Activated CD8-positive, alpha-beta T cell treated with anti-CD3 and anti-CD28 coated beads, Interleukin-2, amount 10 ng/mL, durations not matched to agents 7 days and 5 days (primary cell): ENCODE measurements at places on chromosomes 1 and 21. TPM values are rescaled to one million over a fixed set of nuclear protein-coding genes. Genes with fewer than 3 reads are reported as not detected.

GRCh38 chr1:114976891-114977290, 52.7 kb upstream of the TSHB start:
- H3K27me3 ChIP-seq, result peaks cover 13% of the 10 kb centered on the region
- no peak overlapping the region for H3K27ac ChIP-seq
- H3K4me3 ChIP-seq, result no peak overlapping the region
- no peak for DNase-seq
- H3K4me1 ChIP-seq, result no peaks in the 10 kb centered on the region

DNA sequence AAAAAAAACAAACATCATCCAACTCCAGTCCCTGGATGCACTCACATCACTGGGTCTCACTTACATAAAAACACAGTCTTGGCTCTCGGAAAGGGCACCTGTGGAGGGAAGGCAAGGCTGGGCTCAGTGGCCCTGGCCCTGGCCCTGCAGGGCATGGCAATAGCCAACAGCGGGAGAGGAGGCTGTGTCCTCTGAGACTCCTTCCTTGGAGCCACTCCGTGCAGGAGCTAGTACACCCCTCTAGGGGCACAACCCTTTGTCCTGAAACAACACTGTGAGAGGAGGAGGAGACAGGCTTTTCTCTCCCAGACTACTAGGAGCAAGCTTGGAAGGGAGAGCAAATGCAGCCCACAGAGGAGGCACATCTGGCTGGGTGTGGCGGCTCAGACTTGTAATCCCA, 28.0 kb downstream of the URB1 start:
- no peak for DNase-seq
- H3K27ac ChIP-seq, result peak overlapping the region; percentile 32
- peaks cover 72% of the 10 kb centered on the region for H3K36me3 ChIP-seq
- no peaks in the 10 kb centered on the region for H3K4me1 ChIP-seq
- no peak overlapping the region for H3K4me3 ChIP-seq

DNA sequence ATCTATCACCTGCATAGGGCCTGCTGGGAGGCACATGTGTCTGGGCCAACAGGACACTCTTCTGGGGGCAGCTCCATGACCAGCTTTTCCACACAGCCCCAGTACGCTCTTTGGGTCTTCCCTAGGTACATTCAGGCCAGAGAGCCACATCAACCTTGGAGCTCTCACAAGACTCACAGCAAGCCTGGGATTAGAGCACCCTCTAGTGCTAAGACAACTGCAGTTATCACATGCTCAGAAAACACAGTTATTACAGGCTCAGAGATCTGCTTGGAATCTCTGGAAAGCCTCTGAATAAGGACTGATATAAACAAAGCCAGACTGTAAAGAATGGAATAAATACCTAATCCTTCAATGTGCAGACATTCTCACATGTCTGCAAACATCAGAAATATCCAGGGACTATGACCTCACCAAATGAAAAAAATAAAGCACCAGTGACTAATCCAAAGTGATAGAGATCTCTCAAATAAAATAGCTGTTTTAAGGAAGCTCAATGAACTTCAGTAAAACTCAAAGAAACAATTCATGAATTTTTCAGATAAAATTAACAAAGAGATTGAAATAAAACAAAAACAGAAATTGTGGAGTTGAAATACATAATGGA, 563.9 kb upstream of the NR5A2 start:
- H3K4me3 ChIP-seq, result no peak overlapping the region
- peak; percentile 46 for DNase-seq
- peaks cover 7% of the 10 kb centered on the region for H3K27me3 ChIP-seq
- H3K27ac ChIP-seq, result no peak overlapping the region

DNA sequence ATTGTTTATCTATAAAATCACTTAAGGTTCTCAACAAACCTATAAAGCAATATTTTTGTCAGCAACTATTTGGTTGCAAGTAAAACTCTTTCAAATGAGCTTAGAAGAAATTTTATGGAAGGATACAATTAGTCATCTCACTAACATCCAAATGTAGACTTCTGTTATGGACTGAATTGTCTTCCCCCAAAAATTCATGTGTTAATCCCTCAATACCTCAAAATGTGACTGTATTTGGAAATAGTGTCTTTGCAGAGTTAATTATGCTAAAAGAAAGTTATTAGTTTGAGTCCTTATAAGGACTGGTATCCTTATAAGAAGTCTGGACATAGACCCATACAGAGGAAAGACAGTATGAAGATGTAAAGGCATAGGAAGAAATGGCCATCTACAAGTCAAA, 357.8 kb upstream of the PRMT6 start:
- H3K36me3 ChIP-seq, result no peaks in the 10 kb centered on the region
- H3K4me3 ChIP-seq, result no peak overlapping the region
- no peak overlapping the region for H3K27ac ChIP-seq
- H3K4me1 ChIP-seq, result no peaks in the 10 kb centered on the region

DNA sequence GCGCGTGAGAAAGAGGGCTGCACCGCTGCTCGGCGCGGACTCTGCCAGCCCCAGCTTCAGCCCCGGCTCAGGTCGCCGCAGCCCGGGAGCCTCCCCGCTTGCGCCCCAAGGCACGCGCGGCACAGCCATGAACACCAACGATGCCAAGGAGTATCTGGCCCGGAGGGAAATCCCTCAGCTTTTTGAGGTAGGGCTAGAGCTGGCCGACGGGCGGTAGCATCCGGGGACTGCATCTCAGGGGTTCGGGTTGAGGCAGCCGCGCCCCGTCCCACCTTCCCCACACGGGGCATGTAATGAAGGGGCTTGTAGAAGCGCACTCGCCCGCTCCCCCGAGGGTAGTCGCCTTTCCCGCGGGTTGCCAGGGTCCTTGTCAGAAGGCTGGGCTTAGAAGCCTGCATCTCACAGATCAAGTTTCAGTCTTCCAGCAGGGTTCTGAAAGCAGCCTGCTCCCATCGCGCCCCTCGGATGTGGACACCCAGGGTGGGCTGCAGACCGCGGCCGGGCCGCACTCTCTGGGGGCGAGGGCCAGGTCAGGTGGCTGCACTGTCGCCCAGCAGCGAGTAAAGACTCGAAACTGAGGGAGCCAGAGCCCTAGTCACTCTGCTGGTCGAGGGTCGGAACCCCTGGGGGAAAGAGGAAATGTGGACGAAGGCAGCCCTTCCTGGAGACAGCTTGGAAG, 507 bp downstream of the AK5 start:
- H3K27ac ChIP-seq, result no peak overlapping the region
- H3K27me3 ChIP-seq, result peaks cover 22% of the 10 kb centered on the region
- H3K36me3 ChIP-seq, result no peaks in the 10 kb centered on the region
- peaks cover 26% of the 10 kb centered on the region for H3K4me1 ChIP-seq
- DNase-seq, result peak; percentile 40
- peak overlapping the region; percentile 62 for H3K4me3 ChIP-seq

DNA sequence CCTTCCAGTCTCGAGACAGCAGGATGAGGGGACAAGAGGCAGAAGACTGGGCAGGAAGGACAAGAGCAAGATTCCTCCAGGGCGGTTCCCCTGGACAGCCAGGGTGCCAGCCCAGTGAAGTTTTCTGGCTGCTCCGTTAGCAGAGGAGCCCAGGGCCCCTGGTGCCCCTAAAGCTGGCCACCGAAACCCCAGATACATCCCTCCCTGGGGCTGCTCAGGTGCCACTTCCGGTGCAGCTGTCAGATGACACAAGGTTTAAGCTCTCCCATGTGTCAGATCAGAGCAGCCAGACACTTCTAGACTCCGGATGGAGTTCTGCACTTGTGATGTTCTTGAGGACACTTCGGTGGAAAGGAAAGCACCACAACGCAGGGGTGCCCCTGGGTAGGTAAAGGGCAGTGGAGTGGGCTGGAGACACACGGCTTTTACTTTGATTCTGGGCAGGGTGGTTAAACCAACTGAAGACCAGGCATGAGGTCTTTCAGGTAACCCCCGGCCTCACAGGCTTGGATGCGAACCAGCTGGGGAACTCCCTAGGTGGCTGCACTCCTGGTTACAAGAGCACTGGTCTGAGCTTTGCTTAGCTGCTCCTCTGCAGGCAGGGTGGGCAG, 85.7 kb downstream of the ITPKB start:
- peak overlapping the region; percentile 80 for H3K4me3 ChIP-seq
- no peaks in the 10 kb centered on the region for H3K27me3 ChIP-seq
- peaks cover 22% of the 10 kb centered on the region for H3K36me3 ChIP-seq
- peaks cover 8% of the 10 kb centered on the region for H3K4me1 ChIP-seq

GRCh38 chr1:6634371-6635052, 9.8 kb downstream of the THAP3 start:
- H3K4me1 ChIP-seq, result peaks cover under 1% of the 10 kb centered on the region
- DNase-seq, result peak; percentile 42
- no peak overlapping the region for H3K27ac ChIP-seq
- H3K27me3 ChIP-seq, result no peaks in the 10 kb centered on the region

GJA4 gene
- not detected for total RNA-seq

NPPA gene
- not detected for total RNA-seq

GSTM5 gene
- total RNA-seq, result 0.05 TPM

UMODL1 gene
- not detected for total RNA-seq

UBQLN4 gene
- 32.8 TPM for total RNA-seq

COL11A1 gene
- not detected for total RNA-seq
